ENCODE measurements at places on chromosomes 2 and 18. TPM values are rescaled to one million over a fixed set of nuclear protein-coding genes. Genes with fewer than 3 reads are reported as not detected.

The TGIF1 gene
- 38.9 TPM for polyA plus RNA-seq

The SPATA3 gene
- polyA plus RNA-seq = not detected

The STARD6 gene
- not detected for polyA plus RNA-seq

DNA sequence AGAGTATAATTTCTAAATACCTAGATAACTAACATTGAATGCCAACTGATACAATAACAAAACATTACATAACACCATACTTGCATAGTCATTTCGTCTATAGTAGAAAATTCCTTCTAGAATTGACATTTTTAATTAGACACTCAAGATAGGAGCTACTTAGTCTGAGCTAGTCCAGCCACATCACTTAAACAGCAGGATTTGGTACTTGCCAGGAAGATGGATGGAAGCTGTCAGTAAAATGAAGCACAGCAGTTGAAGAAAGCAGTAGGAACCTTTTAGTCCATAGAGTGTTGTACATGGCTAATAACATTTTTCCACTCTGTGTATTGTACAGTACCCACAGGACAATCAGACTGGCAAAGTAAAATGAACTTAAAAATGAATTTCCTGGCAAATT is 372.0 kb downstream of the GALNT13 start:
- DNase-seq = no peak

The CNDP2 gene
- polyA plus RNA-seq = 66.9 TPM

The MEP1B gene
- polyA plus RNA-seq = not detected

The FBLN7 gene
- polyA plus RNA-seq = 9.3 TPM

DNA sequence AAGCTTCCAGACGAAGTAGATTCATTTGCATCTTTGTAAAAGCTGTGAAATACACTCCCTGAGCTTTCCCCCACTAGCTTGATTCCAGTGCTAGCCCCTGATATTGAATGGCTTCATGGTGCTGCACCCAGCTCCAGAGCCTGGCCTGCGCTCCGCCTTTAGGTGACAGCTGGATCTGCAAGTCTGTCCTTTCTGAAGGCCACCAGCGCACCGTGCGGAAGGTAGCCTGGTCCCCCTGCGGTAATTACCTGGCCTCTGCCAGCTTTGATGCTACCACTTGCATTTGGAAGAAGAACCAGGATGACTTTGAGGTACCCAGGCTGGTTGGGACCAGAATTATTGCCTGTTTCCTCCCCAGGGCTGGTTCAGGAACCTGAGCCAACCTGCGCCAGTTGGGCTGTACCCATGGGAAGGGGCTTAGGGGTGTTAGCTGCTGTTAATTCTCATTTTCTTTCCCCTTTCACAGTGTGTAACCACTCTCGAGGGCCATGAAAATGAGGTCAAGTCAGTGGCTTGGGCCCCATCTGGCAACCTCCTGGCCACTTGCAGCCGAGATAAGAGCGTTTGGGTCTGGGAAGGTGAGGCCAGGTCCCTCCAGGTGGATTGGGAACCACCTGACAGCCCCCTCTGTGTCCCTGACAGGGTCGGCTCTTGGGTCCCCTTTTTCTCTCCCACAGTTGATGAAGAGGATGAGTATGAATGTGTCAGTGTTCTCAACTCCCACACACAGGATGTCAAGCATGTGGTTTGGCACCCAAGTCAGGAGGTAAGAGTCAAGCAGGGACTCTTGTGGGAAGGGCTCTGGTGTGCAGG is 1.3 kb downstream of the CIAO1 start:
- DNase-seq = no peak

The LYG2 gene
- 0.53 TPM for polyA plus RNA-seq

All from muscle of arm (tissue), 14 donors.